ENCODE measurements at places on chromosomes 2 and 18.

DNA sequence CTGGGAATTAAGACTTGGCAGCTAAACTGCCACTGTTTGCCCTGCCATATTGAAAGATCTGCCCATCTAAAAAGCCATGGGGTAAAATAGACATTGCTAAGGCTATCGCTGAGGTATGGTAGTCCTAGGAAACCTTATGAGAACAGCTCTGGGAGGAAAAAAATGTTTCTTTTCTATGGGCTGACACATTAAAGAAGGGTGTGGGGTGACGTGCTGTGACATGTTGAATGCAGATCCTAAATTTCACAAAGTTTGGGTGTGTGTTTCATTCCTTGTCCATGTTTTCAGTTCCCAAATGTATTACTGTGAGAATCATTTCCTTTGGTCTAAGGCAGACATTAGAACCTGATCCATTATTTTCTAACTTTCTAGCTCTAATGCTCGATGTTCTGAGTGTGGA is 766.4 kb downstream of the BCL11A start:
- no peak for DNase-seq

DNA sequence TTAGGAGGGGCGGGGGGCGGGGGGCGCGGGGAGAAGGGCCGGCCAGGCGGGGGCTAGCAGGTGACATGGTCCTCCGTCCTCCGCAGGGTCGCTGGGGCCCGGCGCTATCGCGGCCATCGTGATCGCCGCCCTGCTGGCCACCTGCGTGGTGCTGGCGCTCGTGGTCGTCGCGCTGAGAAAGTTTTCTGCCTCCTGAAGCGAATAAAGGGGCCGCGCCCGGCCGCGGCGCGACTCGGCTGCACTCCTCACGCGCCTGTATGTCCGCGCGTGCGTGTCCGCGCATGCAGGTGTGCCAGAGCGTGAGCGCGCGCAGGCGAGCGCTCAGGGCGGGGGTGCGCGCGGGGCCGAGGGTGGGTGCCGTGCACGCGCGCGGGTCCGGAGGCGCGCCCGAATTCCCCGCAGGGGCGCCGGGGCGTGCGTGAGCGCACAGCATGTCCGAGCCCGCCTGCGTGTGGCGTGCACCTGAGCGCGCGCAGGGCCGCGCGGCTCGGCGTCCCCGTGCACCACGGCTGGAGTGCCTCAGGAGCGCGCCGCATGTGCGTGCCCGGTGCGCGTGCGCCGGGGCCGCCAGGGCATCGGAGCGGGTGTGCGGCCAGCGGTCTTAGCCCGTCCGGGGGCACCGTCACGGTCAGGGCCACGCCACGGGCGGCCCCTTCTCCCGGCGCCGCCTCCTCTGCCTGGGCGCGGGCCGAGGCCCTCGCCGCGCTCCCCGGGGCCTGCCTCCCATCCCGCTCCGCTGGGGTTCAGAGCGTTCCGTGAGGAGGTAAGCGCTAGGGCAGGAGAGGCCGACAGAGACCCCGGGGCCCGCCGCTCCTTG is 6.3 kb downstream of the SNORC start:
- no peak for DNase-seq

DNA sequence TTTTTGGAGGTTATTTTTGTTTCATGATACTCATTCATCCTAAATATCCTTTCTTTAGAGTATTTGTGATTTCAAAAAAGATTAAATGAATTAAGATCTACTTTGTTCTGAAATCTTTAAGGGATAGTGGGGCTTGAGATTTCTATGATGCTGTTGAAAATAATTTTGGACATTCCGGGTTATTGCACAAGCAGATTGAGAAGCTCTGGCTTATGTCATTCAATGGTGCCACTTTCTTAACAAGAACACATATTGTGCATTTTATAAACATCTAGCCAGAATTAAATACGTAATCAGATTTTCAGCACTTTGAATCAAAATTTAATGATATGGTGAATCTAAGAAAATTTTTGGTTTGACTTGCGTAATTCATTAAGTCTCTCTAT is 207.7 kb upstream of the COL3A1 start:
- DNase-seq: no peak

- no peak for DNase-seq
Measured at GRCh38 chr2:207133820-207134519, 31.8 kb downstream of the KLF7 start.

GRCh38 chr2:43435746-43436145 is 160.1 kb downstream of the THADA start:
- DNase-seq: no peak

DNA sequence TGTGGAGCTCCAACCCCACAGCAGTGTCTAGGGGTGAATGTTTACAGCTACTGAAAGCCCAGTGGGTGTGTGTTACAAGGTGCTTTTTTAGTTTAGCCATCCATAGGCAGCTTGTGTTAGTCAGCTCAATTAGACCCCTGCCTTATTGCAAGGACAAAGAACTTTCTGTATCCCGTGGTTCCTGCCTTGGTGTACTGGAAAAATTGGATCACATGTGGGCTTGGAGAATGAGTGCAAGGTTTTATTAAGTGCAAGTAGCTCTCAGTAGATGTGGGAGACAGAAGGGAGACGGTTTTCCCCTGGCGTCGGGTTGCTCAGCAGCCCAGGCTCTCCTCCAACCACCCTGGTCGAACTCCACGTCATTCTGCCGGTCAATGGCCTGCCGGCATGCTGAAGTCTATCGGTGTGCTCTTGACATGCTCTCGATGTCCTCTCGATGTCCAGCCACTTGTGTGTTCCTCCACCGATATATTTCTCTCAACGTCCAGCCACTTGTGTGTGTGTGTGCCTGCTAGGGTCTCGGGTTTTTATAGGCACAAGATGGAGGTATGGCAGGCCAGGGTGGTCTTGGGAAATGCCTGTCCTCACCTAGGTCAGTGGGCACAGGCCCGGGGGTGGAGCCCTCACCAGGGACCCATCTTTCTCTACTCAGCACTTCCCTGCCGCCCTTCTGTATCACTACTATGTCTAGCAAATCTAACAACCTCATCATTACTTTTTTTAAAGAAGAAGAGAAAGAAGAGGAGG is 13.8 kb downstream of the FANCL start:
- no peak for DNase-seq

- no peak for DNase-seq
Measured at GRCh38 chr2:156765450-156765849, 329.3 kb downstream of the GPD2 start.

DNA sequence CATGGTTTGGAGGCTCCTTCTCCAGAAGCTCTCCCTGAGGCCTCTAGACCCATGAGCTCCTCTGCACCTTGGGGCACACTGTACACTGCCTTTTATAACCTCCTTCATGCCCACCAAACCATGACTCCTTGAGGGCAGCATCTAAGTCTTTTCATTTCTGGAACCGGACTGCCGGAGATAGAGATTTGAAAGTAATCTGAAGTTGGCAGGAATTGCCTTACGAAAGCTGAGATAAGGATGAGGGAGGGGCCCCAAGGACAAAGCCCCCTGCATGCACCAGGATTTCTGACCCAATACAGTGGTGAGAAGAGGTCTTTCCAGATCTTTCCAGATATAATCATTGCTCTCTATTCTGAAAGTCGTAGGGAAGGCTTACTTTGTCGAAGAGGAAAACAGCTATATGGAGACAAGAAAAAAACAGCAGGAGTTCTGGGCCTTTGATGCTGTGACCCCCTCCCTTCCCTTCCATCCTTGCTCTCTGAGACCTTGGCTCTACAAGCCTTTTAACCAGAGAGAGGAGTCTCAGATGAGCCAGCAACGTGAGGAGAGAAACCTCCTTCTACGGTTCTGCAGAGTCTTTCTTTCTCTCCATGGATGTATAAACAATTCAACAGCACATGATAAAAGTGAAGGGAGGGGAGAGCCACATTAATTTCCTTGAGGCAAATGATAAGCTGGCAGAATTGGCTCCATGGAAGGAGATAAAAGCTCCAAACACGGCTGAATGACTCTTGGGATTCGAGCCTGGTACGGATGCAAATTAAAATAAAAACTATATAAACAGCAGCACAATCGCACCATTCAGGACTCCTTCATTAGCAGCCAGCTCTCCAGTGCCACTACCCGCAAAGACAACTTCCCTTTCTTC is 88.0 kb upstream of the RTN4 start:
- DNase-seq: no peak

Measured in stimulated activated CD8-positive, alpha-beta memory T cell treated with anti-CD3 and anti-CD28 coated beads, Interleukin-7, amount 100 ng/mL, for 1 hour (primary cell).